Activated CD8-positive, alpha-beta T cell treated with anti-CD3 and anti-CD28 coated beads, Interleukin-2, amount 10 ng/mL, durations not matched to agents 7 days and 5 days (primary cell): ENCODE measurements at places on chromosomes 1 and 21. TPM values are rescaled to one million over a fixed set of nuclear protein-coding genes. Genes with fewer than 3 reads are reported as not detected.
A peak's percentile ranks its signal among the peaks of the same experiment; 100 is the strongest.

The CD247 gene
- 243 TPM for total RNA-seq

The TMED5 gene
- 46.6 TPM for total RNA-seq

- peak; percentile 84 for DNase-seq
Measured at GRCh38 chr1:119808972-119809550, 2.2 kb downstream of the REG4 start.

GRCh38 chr1:9419369-9420041, 119.8 kb upstream of the SLC25A33 start:
- DNase-seq, result no peak

DNA sequence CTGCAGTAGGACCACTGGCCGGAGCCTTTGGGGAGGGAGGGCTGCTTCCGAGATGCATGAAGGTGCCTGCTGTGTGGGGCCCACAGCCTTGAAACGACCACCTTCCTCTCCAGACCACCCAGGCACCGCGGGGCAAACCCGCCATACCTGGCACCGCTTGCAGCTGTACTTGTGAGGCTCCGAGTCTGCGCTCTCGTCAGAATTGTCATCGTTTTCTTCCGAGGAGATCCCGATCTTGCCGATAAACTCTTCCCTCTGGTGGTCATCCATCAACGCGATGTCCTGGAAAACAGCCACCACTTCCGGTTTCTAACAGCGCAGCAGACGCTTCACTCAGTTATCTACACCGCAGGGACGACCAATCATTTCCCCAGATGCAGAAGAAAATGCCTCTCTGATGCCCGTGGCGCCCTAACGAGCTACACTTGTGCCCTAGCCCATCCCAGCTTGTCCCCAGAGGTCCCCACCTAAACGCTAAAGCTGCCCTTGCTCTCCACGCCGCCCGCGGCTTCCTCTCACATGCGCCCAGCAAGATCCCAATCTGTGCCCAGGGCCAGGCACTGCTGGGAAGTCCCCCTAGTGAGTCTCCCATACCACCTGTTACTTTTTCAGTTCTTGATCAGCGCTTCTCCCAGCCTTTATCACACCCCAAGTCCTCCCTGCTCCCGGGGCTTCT, 55.0 kb upstream of the RIPK4 start:
- DNase-seq, result no peak

GRCh38 chr1:17554954-17555353, 15.5 kb downstream of the ARHGEF10L start:
- DNase-seq, result no peak
